ENCODE measurements at places on chromosomes 6 and 20. TPM values are rescaled to one million over a fixed set of nuclear protein-coding genes. Genes with fewer than 3 reads are reported as not detected.

The NOTCH4 gene
- 0.40 TPM for polyA plus RNA-seq

The TDRD6 gene
- polyA plus RNA-seq, result not detected

The PLTP gene
- 22.0 TPM for polyA plus RNA-seq

The REM1 gene
- not detected for polyA plus RNA-seq

The SPACA1 gene
- not detected for polyA plus RNA-seq

The GJA10 gene
- polyA plus RNA-seq, result not detected

The OR2H2 gene
- not detected for polyA plus RNA-seq

The RUNX2 gene
- polyA plus RNA-seq, result 2.0 TPM

The COL9A3 gene
- 0.34 TPM for polyA plus RNA-seq

The HAO1 gene
- not detected for polyA plus RNA-seq

The SLC26A8 gene
- polyA plus RNA-seq, result not detected

The WFDC5 gene
- polyA plus RNA-seq, result not detected

The ANKRD66 gene
- polyA plus RNA-seq, result not detected

The FAM209B gene
- polyA plus RNA-seq, result not detected

The MANEA gene
- polyA plus RNA-seq, result 9.6 TPM

The COL9A1 gene
- polyA plus RNA-seq, result not detected

The MLIP gene
- not detected for polyA plus RNA-seq

The XKR7 gene
- not detected for polyA plus RNA-seq

The STMND1 gene
- polyA plus RNA-seq, result 0.05 TPM

The INSM1 gene
- not detected for polyA plus RNA-seq

The GRM4 gene
- polyA plus RNA-seq, result 0.02 TPM

The SYNDIG1 gene
- 1.0 TPM for polyA plus RNA-seq

The E2F3 gene
- polyA plus RNA-seq, result 7.0 TPM

The RIMS4 gene
- polyA plus RNA-seq, result not detected

The SAPCD1 gene
- 1.2 TPM for polyA plus RNA-seq

The BFSP1 gene
- 2.3 TPM for polyA plus RNA-seq

The TBXT gene
- polyA plus RNA-seq, result not detected

The LINC00237 gene
- not detected for polyA plus RNA-seq

The SLC22A3 gene
- not detected for polyA plus RNA-seq

The GGT7 gene
- polyA plus RNA-seq, result 28.6 TPM

The OR2B6 gene
- not detected for polyA plus RNA-seq

The SGK2 gene
- polyA plus RNA-seq, result 0.47 TPM

The PAK5 gene
- not detected for polyA plus RNA-seq

Data from BJ (cell line).